ENCODE measurements at places on chromosomes 2 and 18.

DNA sequence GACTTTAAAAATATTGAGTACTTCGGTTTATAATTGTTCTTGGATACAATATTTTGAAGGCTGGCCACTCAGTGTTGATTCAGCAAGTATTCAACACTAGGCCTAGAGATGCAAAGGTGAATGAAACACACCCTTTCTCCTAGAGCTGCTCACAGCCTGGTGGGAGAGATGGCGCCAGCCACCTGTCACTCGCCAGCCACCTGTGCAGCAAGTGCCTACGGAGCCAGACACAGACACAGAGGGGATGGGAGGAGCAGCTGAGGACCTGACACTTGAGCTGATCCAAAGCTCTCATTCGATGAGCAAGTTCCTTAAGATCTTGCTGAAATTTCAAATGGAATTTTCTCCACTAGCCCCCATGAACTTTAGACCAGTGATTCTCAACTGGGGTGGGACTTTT is 151.1 kb upstream of the RIOK3 start:
- DNase-seq, result no peak

DNA sequence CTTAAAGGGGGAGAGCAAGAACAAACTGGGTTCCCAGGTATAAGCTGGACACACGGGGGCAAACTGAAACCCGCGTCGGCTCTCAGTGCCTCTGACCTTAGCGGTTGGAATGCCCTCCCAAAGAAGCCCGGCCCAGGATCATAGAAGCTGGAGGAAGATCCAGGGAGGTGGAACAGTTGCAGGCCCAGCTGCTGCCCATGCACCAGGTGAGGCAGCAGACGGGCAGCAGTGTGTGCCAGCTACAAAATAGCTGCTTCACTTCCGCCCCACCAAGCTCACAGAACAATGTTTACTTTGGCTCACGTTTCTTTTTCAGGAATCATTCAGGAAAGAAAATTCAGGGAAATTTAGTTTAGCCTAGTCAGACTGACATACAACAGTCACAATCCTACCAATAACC is 3.9 kb upstream of the ERMN start:
- no peak for DNase-seq

DNA sequence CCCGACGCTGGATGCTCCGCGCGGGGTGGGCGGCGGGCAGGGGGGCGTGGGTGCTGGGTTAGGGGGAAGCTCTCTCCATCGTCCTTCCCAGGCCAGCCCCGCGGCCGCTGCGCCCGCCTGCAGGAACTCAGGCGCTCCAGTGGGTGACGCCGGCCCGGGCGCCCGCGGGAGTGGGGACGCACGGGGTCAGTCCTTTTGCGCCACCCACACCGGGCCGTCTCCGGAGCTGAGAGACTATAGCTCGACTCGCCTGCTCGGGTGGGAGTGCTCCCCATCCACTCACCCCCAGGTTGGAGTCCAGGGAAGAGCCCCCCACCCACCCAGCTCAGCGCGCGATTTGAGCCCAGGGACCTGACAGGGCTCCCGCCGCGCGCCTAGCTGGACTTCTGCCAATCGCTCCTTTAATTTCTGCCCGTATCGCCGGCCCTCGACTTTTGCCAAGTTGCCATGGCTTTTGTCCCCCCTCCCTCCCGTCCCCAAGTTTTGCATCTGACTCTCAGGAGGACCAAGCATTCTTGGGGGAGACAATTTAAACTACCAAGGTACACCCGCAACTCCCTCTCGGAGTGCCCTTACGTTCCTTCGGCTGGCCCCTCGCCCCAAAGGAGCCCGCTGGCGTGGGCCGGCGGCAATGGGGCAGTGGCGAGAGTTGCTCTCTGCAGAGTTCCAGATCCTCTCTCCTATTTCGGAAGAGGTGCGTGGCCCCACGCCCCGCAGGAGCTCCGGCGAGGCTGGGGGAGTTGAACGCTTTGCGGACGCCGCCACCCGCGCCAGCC is 205.8 kb upstream of the SMAD2 start:
- DNase-seq, result no peak

GRCh38 chr2:97673915-97674283 is 4.4 kb downstream of the C2orf92 start:
- DNase-seq, result no peak

DNA sequence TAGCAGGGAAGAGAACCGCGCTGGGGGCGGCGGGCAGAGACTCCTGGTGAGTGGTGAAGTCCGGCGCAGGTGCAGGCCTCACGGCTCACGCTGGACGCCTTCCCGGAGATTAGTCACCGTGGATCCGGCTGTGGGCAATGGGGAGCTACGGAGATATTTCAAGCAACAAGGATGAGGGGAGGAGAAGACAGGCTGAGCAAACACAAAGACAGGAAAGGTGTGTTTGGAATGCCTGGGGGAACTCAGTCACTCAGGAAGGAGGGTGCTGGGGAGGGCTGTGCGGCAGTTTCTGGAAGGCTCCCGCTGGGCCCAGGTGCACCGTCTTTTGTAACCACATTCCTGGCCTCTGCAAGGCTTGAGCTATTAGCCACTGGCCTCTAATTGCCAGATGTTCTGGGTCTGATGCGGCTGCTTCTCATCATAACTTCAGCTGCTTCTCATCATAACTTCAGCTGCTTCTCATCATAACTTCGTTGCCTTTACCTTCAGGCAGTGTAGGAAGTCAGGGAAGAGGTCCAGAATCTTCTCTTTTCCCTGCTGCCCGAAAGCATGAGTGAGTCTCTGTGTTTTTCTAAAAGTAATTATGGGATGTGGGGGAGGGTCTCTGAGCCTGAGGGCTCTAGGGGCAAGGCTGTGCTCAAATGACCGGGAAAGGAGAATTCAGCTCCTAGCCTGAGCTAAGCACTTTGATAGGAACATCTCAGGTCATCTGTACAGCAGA is 118.9 kb downstream of the PXDN start:
- DNase-seq, result no peak

DNA sequence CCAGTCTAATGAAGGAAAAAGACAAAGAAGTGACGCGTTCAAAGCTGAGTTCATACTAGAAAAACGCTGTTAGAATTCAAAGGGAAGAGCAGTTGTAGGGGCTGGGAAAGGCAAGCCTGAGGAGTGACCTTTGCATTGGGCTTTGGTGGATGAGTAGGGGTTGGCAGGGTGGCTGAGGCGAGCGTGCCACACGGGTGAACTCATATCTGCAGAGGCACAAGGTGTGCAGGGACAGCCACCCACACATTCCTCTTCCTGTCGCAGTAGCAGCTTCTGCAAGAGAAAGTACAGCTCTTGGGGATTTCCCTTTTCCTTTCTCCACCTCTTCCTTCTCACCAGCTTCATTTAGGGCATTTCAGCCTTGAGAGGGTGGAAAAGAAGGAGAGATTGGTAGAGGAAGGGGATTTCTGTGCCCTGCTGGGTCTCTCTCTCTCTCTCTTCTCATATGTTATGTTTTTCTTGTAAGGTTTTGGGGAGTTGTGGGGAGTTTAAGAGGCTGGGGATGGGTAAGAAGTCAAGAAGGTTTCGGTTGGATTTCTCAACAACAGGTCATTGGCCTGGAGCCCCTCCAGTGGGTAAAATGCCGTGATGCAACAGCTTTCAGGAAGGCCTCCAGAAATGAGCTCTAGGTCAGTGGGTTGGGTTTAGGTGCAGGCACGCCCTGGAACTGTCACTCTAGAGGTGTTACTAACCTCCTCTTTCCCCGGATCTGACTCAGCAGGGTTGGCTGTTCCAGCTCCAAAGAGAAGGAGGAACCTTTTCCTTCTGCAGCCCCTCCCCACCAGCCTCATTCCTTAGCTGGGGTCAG is 40.1 kb downstream of the ODC1 start:
- DNase-seq, result peak; percentile 30

GRCh38 chr2:152434395-152435182 is 99.6 kb downstream of the FMNL2 start:
- no peak for DNase-seq

DNA sequence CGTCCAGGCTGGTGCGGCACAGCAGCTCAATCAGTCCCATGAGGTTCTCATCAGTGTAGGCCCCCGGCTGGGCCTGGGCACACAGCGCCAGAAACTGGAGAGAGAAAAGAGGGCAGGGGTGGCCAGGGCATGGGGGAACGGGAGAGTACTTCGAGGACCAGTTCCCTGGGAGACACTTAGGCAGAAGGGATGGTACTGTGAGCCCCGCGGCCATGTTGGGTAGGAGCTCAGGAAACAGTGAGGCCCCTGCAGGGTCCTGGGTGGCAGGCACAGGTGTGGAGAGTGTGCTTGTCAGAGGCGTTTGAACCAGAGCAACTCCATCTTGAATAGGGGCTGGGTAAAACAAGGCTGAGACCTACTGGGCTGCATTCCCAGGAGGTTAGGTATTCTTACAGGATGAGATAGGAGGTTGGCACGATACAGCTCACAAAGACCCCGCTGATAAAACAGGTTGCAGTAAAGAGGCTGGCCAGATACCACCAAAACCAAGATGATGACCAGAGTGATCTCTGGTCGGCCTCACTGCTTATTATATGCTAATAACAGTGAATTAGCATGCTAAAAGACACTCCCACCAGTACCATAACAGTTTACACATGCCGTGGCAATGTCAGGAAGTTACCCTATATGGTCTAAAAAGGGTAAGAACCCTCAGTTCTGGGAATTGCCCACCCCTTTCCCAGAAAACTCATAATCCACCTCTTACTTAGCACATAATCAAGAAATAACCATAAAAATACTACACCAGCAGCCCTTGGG is 51.9 kb upstream of the SEMA4C start:
- no peak for DNase-seq

- DNase-seq, result no peak
Measured at GRCh38 chr2:25339791-25340180, 1.9 kb downstream of the DNMT3A start.

DNA sequence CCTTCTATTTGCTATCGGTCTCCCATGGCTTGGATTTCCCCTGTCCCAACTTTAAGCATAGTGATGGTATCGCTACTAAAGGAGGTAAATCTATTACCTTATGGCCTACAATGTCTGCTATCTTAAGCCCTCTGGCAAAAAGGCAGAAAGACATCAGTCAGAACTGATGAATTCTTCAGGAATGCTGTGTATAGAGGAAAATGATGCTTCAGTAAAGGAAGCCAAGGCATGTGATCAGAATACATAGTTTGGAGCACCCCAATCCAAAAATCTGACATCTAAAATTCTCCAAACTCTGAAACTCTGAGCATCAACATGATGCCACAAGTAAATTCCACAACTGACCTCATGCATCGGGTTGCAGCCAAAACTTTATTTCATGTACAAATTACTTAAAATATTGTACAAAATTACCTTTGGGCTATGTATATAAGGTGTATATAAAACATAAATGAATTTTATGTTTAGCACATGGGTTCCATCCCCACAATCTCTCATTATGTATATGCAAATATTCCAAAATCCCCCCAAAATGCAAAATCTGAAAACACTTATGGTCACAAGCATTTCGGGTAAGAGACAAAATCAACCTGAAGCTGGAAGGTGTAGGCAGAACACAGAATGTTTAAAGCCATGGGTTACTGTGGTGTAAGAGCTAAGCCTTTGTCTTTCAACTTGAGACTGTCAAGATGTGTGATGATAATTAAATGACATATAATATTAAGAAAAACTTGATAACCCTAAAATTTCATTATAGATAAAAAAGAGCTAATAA is 66.2 kb downstream of the CUL3 start:
- no peak for DNase-seq

DNA sequence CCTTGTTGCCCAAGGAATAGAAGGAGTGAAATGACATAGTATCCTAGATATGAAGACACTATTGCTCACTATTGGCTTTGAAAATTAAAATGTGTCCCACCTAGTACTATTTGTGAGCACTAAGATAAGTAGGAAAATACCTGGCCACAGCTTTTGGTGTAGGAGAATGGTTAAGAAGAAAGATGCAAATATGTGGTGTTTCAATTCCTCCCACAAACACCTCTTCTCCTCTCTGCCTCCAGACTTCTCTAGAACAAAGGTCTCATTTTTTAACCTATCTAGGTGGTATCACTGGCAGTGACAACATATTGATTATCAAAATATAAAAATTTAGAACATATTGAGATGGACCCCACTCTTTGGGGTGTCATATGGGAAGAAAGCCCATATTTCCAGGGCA is 929.9 kb upstream of the FANCL start:
- DNase-seq, result no peak

GRCh38 chr2:32427672-32428610 is 71.1 kb downstream of the BIRC6 start:
- DNase-seq, result no peak

GRCh38 chr2:172226244-172227061 is 123.8 kb upstream of the DLX2 start:
- DNase-seq, result no peak

- no peak for DNase-seq
Measured at GRCh38 chr2:174561972-174562370, 35.6 kb downstream of the WIPF1 start.

- no peak for DNase-seq
Measured at GRCh38 chr18:58169472-58169871, 125.4 kb downstream of the NEDD4L start.

GRCh38 chr18:13131283-13131682 is 87.3 kb upstream of the LDLRAD4 start:
- DNase-seq, result no peak

DNA sequence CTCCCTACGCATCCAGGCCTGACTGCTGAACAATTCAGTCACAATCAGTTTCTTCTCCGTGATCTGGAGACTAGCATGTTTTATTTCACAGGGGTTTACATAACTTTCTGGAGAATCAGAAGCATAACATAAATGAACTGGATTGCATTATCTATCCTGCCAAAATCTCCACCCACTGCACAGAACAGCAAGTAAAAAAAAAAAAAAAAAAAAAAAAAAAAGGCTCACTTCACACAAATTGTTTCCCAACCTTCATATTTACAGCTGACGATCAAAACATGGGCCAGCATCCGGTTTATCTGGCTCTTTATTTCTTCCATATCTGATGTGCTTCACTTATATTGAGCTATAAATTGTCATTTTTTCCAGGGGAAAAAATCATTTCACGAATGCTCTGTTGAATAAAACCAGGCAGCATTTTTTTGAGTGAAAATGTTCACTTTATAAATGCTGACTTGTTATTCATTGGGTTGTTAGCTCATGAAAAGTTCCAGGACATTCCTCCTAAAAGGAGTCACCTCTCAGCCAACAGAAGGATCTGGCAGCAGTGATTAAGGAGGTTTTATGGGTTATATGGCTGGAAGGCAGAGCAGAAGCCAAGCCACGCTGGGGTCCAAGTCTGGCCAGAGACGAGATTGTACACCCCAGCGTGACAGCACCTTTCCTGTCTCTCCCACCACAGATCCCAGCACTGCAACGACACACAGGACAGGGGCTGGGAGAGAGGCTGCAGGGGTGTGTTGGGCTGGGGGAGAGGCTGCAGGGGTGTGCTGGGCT is 51.2 kb upstream of the GLI2 start:
- no peak for DNase-seq

DNA sequence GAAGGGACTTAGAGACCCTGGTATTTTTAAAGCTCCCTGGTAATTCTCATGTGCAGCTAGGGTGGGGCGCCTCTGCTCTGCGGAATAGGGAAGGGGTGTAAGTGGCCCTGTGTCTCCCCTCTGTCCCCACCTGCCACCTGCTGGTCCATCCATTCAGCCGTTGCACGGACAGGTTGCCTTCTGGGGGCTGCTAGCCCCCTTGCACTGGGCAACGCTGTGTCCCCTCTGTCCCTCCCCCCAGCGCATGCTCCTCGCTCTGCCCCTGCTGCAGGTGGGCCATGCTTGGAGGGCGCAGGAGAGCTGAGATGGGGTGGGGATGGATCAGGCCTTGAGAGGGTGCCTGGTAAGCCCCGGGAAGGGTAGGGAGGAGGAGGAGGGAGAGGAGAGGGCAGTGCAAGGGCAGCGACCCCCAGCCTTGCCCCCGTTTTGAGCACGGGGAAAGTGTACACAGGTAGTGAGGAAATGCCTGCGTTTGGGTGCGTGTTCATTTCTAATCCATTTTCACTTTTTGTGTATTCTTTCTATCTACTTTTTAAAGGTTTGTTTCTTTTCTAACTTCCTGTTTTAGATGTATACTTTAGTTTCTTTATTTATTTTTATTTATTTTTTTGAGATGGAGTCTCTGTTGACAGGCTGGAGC is 23.9 kb downstream of the RRM2 start:
- DNase-seq, result no peak

GRCh38 chr2:104658144-104658835 is 195.6 kb upstream of the POU3F3 start:
- DNase-seq, result peak; percentile 75
